ENCODE measurements at places on chromosomes 6 and 20.
A peak's percentile ranks its signal among the peaks of the same experiment; 100 is the strongest.

DNA sequence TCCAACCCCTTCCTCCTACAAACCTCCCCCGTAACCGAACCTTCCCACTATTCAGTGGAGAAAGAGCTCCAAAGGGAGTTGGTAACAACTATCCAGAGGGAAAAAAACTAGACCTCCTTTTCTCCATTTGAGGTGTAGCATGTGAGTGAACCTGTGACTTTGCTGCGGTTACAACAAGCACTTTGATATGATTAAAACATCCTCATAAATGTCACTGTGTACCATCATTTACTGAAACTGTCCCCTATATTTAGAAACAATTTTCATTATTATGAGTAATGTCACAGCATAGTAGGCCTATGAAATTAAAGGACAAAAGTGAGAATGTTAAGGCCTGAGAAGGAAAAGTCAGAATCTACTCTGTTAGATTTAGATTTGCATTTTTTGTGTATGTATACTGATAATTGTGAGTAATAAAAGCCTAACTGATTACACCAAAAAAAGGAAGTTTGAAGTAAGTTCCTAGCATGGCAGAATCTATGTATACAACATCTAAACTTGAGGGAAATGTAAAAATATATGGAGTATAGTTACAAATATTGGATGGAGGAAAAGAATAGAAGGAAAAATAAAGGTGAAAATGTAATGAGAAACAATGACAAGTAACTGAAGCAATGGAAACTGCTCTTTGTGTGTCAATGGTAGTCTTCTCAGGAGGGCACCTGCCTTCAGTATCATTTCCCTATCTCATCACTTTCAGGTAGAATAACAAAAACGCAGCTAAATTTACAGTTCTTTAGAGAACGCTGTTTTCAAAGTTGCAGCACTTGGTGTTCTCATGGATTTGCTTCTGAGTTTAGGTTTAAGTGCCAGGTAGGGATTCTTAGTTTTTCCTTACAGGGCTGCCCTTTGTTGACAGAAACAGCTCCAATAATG lies 145.9 kb downstream of the IMPG1 start:
- DNase-seq = no peak

- no peak for DNase-seq
Measured at GRCh38 chr6:13472976-13473767, 14.2 kb downstream of the GFOD1 start.

- DNase-seq = no peak
Measured at GRCh38 chr6:156886409-156886808, 109.2 kb downstream of the ARID1B start.

GRCh38 chr20:2749951-2750490 lies 50.4 kb downstream of the CPXM1 start:
- DNase-seq = no peak

- no peak for DNase-seq
Measured at GRCh38 chr6:33769248-33769821, 19.6 kb downstream of the LEMD2 start.

- no peak for DNase-seq
Measured at GRCh38 chr6:111185954-111186353, 98.7 kb downstream of the SLC16A10 start.

- peak; percentile 42 for DNase-seq
Measured at GRCh38 chr20:62305149-62305764, 2.5 kb downstream of the ADRM1 start.

DNA sequence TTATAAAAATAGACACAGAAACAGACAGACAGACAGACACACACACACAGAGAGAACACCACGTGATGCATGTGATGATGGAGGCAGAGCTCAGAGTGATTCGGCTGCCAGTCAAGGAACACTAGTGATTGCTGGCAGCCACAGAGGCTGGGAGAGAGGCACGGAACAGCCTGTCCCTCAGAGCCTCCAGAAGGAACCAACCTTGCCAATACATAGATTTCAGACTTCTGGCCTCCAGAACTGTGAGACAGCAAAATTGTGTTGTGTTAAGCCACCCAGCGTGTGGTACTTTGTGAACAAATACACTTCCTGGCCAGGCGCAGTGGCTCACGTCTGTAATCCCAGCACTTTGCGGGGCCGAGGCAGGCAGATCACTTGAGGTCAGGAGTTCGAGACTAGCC lies 9.5 kb upstream of the PARD6B start:
- DNase-seq = no peak

DNA sequence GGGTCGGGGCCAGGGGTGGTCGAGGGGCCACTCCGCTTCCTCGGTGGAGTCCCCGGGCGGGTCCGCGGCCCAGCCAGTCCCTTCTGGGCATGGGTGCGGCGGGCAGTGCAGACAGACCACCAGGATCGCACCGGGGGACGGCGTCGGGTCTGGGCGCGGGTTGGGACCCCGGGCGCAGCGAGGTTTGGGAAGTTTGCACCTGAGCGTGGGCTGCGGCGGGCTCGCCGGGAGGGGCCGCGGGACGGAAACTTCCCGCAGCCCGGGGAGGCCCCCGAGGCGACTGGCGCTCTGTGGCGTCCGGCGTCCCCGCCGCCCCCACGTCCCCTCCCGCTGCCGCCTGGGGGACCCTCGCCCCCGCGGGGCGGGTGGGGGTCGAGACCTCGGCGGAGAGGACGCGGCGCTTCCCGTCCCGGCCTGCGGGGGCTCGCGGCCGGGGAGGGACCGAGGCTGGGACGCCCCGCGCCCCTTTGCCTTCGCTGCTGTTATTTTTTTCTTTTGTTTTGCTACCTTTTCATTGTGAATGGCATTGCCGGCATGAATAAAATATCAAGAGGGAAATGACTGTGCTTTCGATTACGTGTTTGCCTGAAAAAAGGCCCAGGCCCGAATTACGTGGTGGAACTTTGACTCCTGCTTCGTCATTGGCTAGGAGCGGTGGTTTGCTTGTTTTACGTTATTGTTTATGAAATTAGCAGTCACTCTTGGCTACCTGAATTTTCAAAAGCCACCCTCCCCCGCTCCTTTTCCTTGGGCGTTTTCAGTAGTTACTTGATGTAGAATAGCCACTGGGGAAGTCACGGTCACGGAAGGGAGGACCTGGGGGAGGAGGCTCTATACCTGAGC lies 703 bp downstream of the SNX9 start:
- DNase-seq = peak; percentile 13

GRCh38 chr20:18436847-18437246 lies 30.0 kb downstream of the DZANK1 start:
- DNase-seq = no peak

- no peak for DNase-seq
Measured at GRCh38 chr6:155412335-155412734, 43.3 kb downstream of the NOX3 start.

GRCh38 chr6:33586108-33586640 lies 6.1 kb upstream of the BAK1 start:
- DNase-seq = no peak

DNA sequence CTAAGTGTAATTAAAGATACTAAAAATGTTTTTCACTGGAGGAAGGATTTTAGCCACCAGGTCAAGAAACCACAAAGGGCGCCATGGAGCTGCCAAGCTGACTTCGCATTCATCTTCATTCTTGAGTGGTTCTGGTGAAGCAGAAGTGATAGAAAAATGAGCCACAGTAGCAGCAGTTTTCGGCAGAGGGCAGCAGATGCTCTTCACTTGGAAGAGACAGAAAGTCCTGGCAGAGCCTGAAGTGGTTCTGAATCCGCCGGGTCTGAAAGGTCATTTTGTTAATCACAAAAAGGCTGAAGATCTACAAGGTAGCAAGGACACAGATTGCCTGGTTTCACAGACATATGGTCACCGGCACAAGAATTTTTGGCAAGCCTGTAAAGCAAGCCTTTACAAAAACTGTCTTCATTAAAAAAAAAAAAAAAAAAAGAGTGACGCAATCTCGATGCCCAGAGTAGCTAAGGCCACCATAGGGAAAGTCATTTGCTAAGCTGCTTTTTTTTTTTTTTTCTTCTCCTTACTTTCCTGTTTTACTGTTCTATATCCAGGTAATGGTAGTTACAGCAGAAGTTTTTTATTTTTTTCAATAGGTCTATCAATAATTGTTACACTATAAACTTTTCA lies 345.1 kb upstream of the AGPAT4 start:
- peak; percentile 80 for DNase-seq

- no peak for DNase-seq
Measured at GRCh38 chr20:23690581-23690980, 1.7 kb upstream of the CST4 start.

GRCh38 chr20:24649787-24650490 lies 180.5 kb downstream of the SYNDIG1 start:
- DNase-seq = no peak

- DNase-seq = no peak
Measured at GRCh38 chr6:5764401-5764955, 242.2 kb downstream of the NRN1 start.

GRCh38 chr20:32339116-32339515 lies 19.0 kb upstream of the ASXL1 start:
- no peak for DNase-seq

GRCh38 chr6:140063021-140063399 lies 688.6 kb upstream of the CITED2 start:
- no peak for DNase-seq

DNA sequence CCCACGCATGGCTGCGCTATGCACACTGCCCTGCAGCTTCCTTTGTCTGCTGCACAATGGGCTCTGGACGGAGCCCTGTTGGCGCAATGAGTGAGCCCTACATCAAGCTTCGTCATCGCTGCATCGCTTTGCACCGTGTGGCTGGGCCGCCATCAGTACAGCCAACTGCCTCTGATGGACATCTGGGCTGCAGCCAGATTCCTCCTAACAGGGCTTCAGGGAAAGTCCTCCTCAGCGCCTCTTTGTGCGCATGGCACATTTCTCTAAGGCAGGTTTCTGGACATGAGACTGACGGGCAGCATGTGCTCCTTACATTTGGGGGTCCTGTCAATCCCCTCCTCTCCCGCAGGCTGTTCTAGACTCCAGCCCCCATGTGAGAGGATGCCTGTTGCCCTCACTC lies 29.7 kb upstream of the ANGPT4 start:
- DNase-seq = no peak

DNA sequence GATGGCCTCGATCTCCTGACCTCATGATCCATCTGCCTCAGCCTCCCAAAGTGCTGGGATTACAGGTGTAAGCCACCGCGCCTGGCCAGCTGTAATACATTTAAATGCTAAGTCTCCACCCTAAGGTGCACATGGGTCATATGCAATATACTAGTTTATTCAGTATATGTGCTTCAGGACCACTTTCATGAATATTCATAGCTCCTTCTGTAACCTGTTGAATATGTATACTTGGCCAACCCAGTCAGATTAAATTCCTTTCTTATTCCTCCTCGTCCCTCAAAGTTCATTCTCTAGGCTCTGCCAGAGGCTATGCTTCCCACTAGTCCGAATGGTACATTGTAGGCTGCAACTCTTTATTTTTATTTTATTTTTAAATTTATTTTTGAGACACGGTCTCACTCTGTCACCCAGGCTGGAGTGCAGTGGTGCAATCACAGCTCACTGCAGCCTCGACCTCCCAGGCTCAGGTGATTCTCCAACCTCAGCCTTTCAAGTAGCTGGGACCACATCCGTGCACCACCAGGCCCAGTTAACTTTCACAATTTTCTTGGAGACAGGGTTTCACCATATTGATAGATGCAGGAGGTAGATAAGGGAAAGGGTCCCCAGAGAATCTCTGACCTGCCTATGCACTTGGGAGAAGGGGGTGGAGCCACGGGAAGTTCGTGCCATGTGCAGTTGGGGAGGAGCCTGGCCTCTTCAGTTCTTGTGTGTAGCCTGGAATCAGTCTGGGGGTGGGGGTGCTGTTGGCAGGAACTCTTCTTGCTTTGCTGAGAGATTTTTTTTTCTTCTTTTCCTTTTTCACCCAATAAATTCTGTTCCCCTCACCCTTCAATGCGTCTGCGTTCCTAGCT lies 41.3 kb upstream of the DDR1 start:
- DNase-seq = no peak

Measured in A549 (cell line).